Kidney tubule cell (primary cell): ENCODE measurements at places on chromosomes 6 and 20.
A peak's percentile ranks its signal among the peaks of the same experiment; 100 is the strongest.

GRCh38 chr20:58706975-58707681, 14.5 kb downstream of the NPEPL1 start:
- DNase-seq: no peak

GRCh38 chr6:56808871-56809359, 146.0 kb upstream of the BEND6 start:
- peak; percentile 71 for DNase-seq

DNA sequence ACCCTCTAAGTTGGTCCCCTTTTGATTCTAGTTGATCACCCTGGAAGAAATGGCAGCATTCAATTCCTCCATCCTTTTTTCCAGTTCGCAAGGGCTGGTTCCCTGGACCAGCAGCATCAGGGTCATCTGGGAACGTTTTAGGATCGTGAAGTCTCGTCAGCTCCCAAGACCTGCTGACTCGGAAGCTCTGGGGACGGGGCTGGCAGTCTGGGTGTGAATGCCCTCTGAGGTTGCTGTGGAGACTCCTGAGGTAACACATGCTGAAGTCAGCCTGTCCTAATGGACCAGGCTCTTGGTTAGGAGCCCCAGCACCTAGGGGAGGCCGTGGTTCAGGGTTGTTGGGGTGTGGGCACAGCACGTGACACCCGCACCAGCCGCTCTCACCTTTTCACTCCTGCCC, 164.1 kb downstream of the SYNDIG1 start:
- no peak for DNase-seq

GRCh38 chr6:32424589-32425300, 14.9 kb upstream of the HLA-DRA start:
- DNase-seq: no peak

DNA sequence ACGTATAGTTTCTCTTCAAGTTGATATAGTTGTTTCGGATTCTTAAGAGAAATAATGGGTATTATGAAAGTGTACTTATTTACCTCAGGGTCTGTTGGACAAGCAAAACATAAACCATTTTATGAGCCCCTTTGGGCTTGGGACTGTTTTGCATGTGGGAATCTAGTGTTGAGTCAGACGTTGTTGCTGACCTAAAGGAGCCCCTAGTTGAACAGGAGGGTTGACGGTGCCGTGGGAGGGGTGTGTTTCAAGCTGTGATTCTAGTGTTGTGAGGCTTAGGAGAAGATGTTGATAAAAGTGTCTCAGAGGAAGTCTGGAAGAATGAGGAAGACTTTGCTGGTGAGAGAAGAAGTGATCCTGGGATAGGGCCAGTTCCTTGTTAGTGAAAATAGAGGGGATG, 140.0 kb downstream of the ARID1B start:
- DNase-seq: no peak

DNA sequence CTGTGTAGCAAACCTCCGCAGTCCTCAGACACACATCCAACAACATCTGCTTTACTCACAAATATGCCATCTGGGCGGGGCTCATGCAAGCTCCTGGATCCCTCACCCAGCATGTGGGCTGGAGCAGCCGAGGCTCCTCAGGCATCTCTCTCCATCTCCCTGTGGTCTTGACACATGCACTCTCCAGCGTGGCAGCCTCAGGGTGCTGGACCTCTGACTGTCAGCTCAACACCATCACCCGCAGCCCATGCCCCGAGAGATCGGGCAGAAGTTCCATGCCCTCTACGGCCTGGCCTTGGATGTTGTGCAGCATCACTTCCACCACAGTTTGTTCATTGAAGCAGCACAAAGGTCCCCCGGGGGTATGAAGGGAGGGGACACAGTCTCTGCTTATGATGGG, 32.6 kb upstream of the CD93 start:
- no peak for DNase-seq

- DNase-seq: peak; percentile 33
Measured at GRCh38 chr6:38133932-38134703, 314.6 kb downstream of the ZFAND3 start.

DNA sequence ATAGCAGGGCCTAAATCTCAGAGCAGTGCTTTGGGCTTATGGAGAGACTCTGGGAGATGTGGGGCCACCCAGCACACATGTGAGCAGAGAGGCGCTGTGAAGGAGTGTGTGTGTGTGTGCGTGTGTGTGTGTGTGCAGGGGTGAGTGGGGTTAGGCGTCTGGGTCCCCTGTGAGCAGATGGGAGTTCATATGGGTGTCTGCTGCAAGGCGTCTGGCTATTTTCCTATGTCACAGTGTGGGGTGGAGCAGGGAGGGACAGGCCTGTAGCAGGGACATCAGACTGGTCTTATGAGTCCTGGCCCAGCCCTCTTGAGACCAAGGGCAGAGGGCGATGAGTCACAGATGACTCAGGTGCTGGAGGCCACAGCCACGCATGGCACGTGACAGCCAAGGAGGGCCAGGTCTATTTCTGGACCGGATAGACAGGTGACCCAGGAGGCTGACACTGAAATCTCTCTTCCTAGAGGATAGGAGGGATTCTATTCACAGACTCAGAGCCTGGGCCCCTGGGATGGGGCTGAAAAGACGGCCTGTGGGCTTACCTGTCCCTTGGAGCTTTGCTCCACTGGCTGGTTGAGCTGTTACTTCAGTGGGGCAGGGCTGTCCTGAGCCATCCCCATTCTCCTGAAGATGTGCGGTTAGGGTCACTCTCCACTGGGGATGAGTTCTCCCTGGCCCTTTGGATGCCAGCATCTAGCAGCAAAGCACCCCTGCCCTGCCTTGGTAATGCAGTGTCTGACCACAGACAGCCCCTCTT, 28.9 kb downstream of the VEGFA start:
- DNase-seq: peak; percentile 96

DNA sequence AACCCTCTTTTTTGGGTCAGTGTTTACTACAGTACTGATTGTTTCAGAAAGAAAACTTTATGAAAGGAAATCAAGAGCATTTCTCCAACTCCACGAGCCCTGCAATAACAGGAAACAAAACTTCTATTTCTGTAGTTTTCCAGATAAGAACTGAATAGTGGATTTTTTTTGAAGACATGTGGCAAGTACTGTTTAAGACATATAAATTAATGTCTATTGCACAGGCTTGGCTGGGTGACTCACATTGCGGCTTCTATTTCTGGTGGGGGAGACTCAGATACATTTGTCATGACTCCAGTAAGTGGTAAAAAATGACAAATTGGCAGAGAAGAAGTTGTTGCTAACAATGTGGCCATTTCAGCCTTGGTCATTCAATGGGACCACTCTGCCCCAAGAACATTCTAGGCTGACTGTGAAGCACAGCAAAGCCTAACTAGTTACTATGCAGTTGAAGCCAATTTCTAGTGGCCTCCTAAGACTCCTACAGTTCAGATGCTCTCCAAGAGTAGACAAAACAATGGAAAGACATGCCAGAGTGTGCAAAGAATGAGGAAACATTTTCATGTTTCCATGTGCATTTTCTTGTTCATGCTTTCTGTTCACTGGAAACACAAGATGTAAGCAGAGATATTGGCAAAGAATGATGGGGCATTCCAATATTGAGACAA, 200.9 kb downstream of the EDN1 start:
- DNase-seq: peak; percentile 68

GRCh38 chr6:27295301-27296079, 16.6 kb downstream of the POM121L2 start:
- DNase-seq: peak; percentile 88

- DNase-seq: no peak
Measured at GRCh38 chr6:33827546-33828451, 24.0 kb upstream of the MLN start.

- no peak for DNase-seq
Measured at GRCh38 chr20:38205001-38205400, 39.9 kb upstream of the TGM2 start.

DNA sequence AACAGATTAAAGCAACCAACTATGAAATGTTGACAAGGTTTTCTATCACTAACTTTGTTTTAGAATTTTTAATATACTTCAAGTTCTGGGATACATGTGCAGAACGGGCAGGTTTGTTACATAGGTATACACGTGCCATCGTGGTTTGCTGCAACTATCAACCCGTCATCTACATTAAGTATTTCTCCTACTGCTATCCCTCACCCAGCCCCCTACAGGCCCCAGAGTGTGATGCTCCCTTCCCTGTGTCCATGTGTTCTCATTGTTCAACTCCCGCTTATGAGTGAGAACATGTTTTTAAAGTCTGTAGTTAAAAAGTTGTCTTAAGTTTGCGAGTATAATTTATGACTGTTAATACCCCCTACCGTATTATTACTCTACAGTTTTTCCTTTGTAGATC, 844.3 kb upstream of the MANEA start:
- no peak for DNase-seq

DNA sequence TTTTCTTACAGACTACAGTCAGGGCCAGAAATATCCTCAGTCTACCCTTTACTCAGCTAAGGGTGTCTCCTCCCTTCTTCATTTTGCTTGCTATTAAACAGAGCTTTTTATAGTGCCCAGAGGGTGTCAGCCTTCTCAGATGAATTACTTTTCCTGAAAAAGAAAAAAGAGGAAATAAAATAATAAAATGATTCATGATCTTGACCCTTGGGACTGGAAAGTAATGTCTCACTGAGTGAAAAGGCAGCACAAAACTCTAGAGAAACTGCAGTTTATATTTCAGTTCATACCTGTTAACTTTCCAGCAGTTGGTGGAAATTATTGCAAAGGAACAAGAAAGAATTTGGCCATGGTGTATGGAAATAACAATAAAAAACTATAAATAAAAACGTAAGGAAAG, 170.6 kb downstream of the IBTK start:
- peak; percentile 20 for DNase-seq

DNA sequence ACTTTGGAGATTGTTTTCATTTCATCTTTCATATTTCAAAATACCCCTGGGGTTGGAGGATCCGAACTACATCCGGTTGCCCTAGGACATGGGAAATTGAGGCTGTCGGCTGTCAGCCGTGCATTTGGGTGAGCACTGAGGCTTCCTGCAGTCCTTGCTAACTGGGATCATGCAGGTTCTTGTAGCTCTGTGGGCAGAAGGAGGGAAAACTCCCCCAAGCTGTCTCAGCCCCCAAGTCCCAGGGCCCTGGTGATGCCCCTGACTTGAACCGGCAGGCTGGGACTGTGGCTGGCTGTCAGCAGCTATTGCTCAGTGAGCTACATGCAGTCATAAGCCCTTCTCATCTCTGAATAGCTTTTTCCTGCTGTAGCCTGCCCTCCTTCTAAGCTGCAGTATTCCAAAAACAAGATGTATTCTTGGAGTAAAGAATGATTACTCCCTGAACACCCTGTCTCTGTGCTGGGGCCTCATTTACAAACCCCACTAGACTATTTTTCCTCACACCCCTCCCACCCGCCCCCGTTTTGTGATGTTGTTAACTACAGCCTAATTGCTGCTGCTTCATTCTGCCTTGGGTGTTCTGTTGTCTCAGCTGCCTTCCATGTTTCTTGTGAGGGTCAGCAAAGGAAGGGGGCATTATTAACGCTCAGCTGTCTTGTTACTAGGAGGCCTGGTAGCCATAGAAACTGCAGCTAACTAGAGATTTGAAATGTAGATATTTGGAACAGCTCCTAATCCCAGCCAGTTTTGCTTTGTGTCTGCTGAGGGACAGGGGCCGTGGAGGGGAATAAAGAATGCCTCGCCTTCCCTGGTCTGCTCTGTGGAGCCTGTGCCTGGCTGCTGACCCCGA, 18.1 kb downstream of the MTRES1 start:
- no peak for DNase-seq

DNA sequence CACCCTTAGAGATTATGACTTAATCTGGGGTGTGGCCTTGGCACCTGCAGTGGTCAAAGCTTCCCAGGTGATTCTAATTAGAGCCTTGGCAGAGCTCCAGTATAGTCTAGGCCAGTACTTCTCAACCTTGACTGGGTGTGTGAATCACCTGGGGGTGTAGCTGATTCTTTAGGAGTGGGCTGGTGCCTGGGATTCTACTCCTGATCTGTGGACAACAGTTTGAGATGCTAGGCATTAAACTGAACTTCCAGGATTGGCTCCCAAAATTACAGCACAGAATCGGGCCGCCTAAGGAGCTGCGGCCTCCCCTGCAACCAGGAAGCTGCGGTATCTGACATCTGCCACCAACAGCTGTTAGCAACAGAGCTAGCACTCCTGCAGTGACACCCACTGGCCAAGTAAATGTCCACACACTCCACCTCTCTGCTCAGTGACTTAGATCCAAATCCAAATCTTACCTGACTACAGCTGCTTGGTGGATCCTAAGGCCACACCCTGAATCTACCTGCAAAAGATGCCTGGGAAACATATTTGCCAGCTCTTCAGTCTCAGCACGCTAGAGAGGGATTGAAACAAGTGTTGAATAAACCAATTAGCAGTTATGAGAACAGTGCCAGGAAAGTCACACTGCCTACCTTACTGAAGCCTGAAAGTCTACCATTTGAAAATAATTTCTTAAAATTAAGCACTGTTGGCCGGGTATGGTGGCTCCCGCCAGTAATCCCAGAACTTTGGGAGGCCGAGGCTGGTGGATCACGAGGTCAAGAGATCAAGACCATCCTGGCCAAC, 126.7 kb downstream of the UNC5CL start:
- DNase-seq: peak; percentile 73

GRCh38 chr6:17932330-17932852, 55.0 kb downstream of the KIF13A start:
- peak; percentile 29 for DNase-seq

DNA sequence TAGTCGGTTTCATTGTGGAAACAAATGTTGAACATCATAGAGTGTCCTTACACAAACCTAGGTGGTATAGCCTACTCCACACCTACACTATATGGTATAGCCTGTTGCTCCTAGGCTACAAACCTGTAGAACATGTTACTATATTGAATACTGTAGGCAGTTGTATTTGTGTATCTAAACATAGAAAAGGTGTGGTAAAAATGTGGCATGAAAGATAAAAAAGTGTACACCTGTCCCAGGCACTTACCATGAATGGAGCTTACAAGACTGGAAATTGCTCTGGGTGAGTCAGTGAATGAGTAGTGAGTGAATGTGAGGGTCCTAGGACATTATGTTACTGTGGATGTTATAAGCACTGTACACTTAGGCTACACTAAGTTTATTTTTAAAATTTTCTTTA, 103.0 kb downstream of the ZFAND3 start:
- DNase-seq: peak; percentile 10

DNA sequence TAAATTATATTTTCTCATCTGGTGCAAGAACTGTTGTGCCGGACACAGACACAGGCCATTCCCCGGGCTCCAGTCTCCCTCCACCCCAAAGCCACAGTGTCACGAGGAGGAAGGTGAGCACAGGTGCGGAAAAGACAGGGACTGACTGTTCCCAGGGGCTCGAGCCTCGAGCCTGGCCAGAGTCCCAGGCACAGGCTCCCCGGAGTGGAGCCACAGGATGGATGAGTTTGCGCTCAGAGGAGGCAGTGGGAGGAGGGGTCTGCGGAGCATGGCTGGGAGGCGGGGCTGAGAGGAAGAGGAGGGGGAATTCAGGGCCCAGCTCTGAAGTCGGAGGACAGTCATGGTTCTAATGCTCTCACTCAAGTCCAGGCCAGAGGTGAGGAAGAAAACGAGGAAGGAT, 284.8 kb downstream of the SMOC2 start:
- DNase-seq: no peak

- DNase-seq: no peak
Measured at GRCh38 chr6:53294611-53295010, 54.1 kb downstream of the ELOVL5 start.

- DNase-seq: no peak
Measured at GRCh38 chr6:83354747-83355146, 76.1 kb downstream of the ME1 start.
